ENCODE measurements at places on chromosomes 2 and 18.

DNA sequence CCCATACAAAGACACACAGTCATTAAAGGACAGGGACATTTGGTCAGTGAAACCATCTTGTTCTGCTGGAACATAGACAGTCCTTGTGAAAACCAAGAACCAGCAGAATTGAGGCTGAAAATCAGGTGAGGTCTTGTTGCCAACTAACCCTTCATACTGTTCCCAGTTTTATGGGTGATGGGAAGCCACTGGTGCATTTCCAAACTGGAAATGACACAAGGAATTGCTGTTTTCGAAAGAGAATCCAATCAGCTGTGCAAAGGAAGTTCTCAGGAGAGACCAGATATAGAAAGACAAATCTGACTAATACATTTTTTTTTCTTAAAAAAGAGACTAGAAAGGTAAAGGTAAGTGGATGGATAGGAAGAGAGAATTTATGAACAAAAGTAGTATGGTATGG, 948.2 kb downstream of the TSN start:
- no peak for DNase-seq

- no peak for DNase-seq
These were observed 528.4 kb upstream of the SYT4 start for GRCh38 chr18:43805646-43806194.

- no peak for DNase-seq
These were observed at the start of gene RND3 for GRCh38 chr2:150487537-150488429. TSS of gene RND3 (minus strand) at chr2:150487667. CDS start at chr2:150487417, 250 bp downstream.

GRCh38 chr2:201233192-201233811, 27.0 kb upstream of the CASP8 start:
- DNase-seq = peak; percentile 75

DNA sequence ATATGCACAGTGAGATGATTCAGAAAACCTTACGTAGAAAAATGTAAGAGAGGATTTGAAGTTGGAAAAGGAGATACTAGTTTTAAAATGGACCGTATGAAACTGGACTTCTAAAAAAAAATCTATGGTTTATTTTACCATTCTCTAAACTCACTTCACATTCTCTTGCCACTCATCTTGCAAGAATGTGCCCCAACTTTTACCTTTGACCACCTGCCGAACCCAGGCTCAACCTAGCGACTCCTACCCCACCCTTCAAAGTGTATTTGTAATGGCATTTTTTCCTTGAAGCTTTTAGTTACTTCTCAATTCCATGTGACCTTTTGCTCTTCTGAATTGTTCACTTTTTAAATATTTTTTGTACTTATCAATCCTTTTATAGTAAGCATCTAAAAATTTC, 160.8 kb downstream of the PHLPP1 start:
- DNase-seq = no peak

DNA sequence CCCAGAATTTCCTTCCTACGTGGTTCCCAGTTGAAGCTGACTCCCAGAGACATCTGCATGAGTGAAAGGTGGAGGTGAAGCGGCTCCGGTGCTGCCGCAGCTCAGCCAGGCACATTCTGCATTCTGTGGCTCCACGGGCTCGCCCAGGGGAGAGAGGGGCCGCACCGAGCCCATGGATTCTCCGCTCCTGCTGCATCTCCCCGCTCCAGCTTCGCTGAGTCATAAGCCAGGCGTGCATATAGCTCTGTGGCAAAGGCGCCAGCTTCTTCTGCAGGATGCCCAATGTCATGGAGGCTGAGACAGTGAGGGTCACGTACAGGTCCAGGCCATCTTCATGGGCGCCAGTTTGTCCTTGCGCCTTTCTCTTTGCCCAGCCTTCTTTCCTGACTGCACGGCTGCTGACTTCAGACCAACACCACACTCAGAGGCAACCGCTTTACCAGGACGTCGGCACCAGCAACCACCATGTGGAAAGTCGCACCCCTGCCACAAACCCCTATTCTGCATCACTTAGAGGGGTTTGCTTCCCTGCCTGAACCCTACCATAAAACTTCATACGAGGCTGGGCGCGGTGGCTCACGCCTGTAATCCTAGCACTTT, 215.7 kb downstream of the MGAT5 start:
- no peak for DNase-seq

- no peak for DNase-seq
These were observed 906.1 kb downstream of the SLC4A3 start for GRCh38 chr2:220533485-220533884.

- no peak for DNase-seq
These were observed 14.7 kb downstream of the MAP3K20 start for GRCh38 chr2:173090276-173090877.

DNA sequence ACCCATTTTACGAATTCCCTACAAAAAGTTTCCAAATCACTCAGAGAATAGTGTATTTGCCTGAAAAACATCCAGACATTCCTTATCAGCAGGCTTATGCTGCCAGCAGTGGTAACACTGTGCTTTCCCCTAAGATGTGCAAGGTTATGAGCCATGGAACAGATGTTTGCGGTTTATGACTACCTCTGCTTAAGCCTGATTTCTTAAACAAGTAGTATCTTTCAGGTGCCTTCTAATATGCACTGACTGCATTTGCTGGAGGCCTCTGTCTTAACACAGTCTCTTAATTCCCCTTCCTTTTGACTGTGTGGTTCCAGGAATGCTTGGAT, 54.8 kb downstream of the CDC42EP3 start:
- DNase-seq = no peak

DNA sequence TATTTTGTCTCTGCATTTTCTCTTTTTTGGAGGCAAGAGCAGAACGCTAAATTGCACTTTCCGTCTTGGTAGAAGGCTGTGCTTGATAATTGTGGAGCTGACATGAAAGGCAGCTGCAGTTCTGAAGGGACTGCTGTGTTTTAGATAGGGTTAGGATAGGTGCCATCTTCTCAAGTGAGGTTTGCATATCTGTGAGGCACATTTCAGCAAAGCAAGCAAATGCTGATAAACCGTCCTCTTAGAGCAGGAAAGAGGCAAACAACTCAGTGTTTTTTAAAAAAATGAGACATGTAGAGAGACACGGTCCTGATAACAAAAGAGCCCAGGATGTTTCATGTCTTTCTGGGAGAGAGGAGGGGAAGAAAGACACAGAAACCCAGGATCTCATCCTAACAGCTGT, 217.7 kb downstream of the SOCS6 start:
- no peak for DNase-seq

GRCh38 chr2:174395969-174396630, 570 bp downstream of the SCRN3 start:
- no peak for DNase-seq

DNA sequence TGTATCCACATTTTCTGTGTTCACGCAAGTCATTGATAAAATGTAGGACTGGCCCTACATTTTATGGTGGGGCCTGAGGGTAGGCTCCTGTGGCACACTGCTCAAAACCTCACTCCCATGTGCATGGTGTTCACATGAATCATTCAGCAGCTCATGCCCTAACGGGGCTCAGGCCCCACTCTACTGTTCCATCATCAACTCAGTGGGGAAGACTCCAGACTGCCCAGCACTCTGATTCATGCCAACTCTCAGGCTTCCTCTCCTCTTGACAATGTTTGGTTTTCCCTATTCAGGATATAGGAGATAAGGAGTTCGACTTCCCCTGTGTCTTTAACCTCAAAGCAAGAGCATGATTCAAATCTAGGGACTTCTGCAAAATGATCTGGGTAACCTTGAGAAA, 92.0 kb upstream of the BOD1L2 start:
- no peak for DNase-seq

GRCh38 chr18:40011201-40011600, 1943.8 kb upstream of the PIK3C3 start:
- DNase-seq = no peak

DNA sequence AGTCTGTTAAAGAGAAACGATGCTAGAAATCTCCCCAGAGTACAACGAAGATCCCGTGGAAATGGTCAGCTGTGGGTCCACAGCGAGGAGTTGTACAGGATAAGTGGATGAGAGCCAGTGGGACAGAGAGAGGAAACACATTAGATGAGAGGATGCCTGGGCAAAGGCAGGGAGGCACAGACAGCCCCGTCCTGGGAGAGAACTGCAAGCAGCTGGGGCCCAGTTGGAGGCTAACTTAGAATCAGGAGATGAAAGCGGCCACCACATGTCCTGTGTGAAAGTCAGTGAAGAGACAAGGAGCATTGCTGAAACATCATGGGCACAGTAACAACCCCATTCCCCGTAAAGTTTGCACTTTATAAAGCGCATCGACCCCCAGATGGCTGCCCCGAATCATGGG, 157.5 kb downstream of the RAPGEF4 start:
- no peak for DNase-seq

GRCh38 chr18:7221424-7222155, 9.3 kb upstream of the LRRC30 start:
- no peak for DNase-seq

All from activated CD4-positive, alpha-beta T cell treated with anti-CD3 and anti-CD28 coated beads for 1 hour (primary cell).